ENCODE measurements at places on chromosomes 4 and X. TPM values are rescaled to one million over a fixed set of nuclear protein-coding genes. Genes with fewer than 3 reads are reported as not detected.
A peak's percentile ranks its signal among the peaks of the same experiment; 100 is the strongest.

The OPRPN gene
- total RNA-seq = not detected

The DSPP gene
- not detected for total RNA-seq

DNA sequence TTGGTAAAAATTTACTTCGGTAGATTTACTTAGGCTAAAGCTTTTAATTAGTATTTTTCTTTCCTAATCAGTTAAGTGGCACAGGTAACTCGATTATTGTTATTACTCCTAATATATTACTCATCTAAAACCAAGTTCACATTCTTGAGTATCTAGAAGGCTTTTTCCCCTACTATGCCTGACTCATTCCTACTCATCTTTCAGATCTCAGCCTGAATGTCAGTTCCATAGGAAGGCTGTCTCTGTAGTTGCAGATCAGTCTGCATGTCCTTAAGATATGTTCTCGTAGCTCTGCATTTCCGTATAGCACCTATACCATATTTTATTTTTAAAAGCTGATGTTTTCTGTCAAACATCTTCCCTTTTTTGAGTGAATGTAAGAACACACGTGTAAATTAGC is 5.9 kb upstream of the FAM184B start:
- DNase-seq = no peak

- peak; percentile 16 for DNase-seq
These were observed 84.5 kb downstream of the FAM53A start for GRCh38 chr4:1599491-1600210.

- DNase-seq = no peak
These were observed 19.8 kb downstream of the CPE start for GRCh38 chr4:165398570-165398969.

DNA sequence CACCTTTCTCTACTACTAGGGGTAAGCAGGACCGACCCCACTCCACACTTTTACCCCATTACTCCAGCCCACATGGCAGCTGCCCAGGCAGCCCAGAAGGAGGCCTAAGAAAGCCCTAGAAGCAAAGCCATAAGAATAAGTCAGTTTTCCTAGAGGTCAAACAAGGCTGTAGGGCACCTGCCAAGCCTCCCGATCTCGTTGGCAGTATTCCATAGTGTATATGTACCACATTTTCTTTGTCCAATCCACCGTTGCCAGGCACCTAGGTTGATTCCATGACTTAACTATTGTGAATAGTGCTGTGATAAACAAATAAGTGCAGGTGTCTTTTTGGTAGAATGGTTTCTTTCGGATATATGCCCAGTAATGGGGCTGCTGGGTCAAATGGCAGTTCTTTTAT is 54.2 kb downstream of the RHOXF2B start:
- no peak for DNase-seq

DNA sequence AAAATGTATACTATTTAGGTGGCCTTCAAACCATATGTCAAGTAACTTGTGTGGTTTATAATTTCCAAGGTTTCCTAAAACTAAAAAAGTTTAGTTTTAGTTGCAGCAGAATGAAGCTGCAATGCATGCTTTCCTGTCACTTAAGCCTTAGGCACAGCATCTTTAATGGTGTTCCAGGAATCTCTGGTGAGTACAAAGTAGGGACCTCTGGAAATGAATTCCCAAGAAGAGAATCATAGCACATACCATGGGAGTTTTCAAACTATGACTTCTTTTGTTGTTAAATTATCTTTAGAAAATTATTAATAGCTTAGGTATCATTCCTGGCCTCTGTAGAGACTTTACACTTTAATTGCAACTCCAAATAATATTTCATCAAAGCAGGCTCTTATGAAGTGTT is 1005.9 kb upstream of the PABPC4L start:
- no peak for DNase-seq

DNA sequence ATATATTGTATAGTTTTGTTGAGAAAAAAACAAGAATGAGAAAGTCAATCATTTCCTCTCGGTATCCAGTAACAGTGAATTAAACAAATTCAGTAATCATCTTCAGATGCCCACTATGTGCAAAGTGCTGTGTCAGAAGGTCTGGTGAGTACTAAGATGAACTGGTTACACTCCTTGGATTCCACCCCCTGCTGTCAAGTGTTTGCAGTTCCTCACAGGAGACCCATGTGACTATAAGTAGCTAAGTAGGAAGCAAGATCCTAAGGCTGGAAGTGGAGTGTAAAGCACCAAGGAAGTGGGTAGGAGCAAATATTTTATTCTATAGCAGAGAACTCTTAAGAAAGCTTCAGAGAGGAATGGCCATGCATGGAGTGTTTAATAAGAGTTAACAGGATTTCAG is 73.6 kb downstream of the SNX25 start:
- DNase-seq = no peak

GRCh38 chr4:67638136-67638535 is 62.8 kb downstream of the UBA6 start:
- DNase-seq = no peak

- DNase-seq = no peak
These were observed 382.8 kb downstream of the KLHL4 start for GRCh38 chrX:87900320-87900908.
